Heart right ventricle (tissue), 16 donors: ENCODE measurements at places on chromosomes 12 and 14. TPM values are rescaled to one million over a fixed set of nuclear protein-coding genes. Genes with fewer than 3 reads are reported as not detected.

Gene FOXA1
- polyA plus RNA-seq: not detected

Gene PLEKHG7
- polyA plus RNA-seq: 0.04 TPM

DNA sequence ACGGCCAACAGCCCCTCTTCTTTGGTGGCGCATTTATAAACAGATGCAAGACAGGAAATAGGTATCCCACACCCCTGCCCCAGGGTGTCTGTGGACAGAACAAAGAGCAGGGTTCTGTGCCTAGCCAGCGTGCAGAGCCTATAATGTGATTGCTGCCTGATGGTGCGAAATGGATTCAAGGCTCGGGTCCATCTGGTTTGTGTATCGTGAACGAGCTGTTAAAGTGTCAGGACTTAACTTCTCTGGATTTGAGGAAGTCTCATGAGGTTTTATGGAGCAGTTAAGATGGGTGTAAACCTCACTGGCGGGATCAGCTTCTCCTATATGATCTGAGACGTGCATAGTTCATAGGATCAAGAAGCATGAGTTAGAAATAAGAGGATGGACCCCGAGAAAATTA is 388.7 kb upstream of the TBX3 start:
- no peak for DNase-seq

- no peak for DNase-seq
Observed at GRCh38 chr14:58662018-58662417, 24.3 kb downstream of the DACT1 start.

DNA sequence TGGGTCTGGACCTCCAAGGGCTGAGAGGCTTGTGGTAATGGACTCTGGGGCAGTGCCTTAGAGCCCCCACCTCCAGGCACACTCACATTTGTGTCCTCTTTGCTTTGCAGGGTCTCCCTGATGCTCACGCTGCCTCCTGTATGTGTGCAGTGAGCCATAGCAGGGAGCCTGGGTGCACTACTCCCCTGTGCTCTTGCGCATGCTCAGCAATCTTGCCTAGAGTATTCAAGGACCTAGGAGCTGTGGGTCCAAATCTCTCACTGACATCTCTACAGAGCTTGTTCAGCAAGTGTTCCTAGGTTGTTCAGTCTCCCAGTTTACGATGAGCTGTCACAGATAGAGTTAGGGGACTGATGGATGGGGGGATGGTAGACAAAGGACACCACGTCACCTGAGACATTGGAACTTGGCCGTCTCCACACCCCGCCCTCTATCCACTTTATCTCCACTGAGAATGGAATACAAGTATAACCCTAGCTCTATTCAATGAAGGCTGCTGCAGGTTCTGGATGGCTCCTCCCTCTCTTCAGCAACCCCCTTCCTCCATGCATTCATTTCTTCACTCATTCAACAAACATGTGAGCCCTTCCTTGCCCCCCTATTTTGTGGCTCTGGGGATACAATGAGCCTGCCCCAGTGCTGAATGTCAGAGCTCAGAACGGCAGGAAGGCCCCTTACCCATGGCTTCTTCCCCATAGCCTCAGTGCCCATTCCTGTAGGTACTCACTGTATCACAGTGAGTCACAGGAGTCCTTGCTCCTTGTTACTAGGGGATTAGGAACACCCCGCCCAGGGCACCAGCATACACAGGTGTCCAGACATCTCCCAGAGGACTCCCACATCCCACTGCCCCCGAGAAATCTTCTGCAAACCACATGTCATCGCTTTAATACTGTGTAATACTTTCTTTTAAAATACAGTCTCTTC is 31.2 kb downstream of the FIGNL2 start:
- DNase-seq: no peak
